ENCODE measurements at places on chromosomes 4 and X.
A peak's percentile ranks its signal among the peaks of the same experiment; 100 is the strongest.

- DNase-seq, result no peak
Measured at GRCh38 chrX:48030237-48030636, 23.4 kb downstream of the SPACA5 start.

DNA sequence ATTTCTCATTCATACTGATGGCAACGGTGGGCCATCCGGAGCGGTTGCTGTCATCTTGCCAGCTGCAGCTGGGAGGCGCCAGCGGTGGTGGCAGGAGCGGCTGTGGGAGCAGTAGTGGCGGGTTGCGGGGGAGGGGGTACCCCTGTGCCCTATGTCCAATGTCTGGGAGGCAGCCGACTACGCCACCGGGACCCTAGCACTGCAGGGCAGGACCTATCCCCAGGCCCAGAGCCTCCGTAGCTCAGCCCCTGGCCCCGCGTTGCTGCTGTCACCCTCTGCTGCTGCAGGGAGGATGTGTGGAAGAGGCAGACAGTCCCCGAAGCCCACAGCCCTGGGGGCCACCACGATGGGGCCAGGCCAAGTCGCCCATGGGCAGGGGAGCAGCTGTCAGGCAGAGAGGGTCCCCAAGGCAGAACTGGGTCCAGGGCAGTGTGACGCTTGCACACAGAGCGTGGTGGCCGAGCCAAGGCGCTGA is 10.0 kb upstream of the SPP1 start:
- DNase-seq, result no peak

DNA sequence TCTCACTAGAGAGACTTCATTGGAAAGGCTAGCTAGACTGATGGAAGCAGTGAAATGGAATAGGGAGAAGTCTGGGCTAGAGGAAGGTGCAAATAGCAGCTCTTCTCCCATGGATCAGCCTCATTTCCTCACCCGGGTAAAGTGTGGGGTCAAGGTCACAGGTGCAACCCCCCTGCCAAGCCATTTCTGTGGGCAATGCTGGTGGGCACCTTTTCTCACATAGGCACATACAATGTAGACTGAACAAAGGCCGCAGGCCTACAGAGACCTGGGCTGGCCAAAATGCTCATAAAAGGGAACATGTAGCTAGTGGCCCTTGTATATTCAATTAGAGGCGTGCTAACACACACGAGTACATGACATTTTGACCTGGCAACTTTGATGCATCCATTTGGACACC is 71.5 kb upstream of the EFNB1 start:
- DNase-seq, result no peak

- no peak for DNase-seq
Measured at GRCh38 chrX:10233696-10234095, 76.9 kb downstream of the CLCN4 start.

- no peak for DNase-seq
Measured at GRCh38 chr4:53592122-53592521, 836 bp upstream of the LNX1 start.

GRCh38 chr4:7161721-7162214 is 30.6 kb upstream of the SORCS2 start:
- no peak for DNase-seq

DNA sequence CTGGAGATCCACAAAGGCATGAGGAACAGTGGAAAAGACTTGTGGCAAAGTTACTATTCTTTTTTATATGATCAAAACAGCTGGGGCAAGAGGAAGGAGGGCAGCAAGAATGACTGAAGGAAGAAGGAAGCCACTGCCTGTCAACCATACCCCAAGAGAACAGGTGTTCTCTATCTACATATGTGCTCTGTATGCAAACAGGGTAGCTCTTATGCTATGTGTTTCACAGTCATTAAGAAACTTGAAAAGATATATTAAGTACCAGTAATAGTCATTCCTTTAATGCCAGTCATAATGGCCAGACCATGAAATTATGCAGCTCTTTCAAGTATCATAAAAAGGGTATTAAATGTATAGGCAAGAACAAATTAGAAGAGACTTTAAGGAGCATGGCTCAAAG is 363.9 kb downstream of the KLHL13 start:
- DNase-seq, result no peak

- DNase-seq, result no peak
Measured at GRCh38 chr4:2843941-2844584, 419 bp downstream of the ADD1 start.

DNA sequence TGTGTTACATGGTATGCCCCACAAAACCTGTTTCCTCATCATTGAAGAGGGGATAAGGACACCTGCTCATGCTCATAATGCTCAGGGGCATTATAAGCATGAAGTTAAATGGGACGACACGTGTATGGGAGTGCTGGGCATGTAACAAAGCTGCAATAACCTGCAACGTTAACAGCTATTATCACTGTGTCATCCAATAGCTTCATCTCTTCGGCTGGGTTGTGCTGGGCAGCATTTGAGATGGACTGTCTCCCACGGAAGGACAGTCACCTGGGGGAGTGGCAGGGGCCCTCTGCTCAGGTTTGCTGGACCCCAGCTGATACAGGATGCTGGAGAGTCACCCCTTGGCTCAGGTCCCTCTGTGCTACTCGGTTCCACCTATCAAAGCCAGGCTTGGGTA is 94.5 kb downstream of the NSUN7 start:
- no peak for DNase-seq

DNA sequence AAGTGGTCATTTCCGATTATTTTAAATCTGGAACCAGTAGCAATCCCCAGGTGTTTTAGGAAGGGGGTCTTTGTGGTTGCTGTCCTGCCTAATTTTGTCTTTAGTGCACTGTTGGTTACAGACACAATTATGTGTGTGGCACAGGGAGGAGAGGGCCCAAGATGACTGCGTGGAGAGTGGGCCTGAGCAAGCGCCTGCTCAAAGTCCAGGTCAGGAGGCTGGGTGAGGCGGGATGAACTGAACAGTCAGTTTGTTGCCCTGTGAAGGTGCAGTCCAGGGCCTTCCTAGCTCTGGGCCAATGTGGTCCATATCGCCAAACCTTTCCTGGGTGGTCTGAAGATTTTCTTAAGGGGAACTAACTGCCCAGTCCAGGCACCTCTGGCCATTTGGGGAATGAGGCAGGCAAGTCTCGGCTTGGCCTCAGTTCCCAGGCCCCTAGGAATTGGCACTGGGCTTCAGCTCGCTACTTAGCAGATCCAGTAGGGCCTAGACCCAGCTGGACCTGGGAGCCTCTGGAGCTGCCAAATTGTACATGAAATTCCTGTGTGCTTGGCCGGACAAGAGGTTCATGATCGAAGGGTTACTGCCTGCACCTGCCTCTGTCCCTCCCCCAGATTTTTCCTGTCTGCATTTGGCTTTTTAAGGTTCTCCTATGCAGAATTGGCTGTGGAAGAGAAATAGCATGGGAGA is 47.6 kb downstream of the ANAPC4 start:
- DNase-seq, result no peak

GRCh38 chrX:111831343-111831742 is 44.6 kb upstream of the TRPC5OS start:
- DNase-seq, result no peak

GRCh38 chrX:3044671-3045070 is 3.4 kb downstream of the ARSF start:
- DNase-seq, result no peak

- DNase-seq, result no peak
Measured at GRCh38 chr4:88724406-88724805, 26.8 kb upstream of the NAP1L5 start.

GRCh38 chrX:57647020-57647419 is 33.0 kb downstream of the NLRP2B start:
- DNase-seq, result peak; percentile 17

GRCh38 chr4:74944354-74944793 is 11.5 kb downstream of the PARM1 start:
- no peak for DNase-seq

DNA sequence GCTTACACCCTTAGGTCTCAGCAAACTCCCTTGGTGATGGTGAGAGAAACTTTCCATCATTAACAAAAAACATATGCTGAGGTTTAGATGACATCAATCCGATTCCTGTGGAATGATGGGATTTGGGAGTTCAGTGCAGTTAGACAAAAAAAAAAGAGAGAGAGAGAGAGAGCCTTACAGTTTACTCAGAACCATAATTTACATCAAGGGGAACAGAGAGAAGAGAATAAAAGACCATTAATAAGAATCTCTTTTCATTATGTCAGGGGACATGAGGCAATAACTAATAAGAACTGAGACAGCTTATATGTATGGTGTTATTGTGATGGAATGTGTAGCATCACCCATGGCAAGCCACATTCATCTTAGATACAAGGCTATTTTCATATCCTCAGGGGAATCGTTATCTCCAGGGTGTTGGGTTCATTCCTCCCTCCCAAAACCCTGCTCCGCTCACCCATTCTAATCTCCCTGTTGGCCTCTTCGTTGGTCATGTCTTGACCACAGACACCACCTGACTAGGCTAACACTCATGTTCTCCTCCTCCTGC is 175.7 kb upstream of the MXRA5 start:
- no peak for DNase-seq

- DNase-seq, result no peak
Measured at GRCh38 chr4:185312699-185313098, 83.0 kb downstream of the LRP2BP start.

- DNase-seq, result no peak
Measured at GRCh38 chr4:158282252-158282651, 72.0 kb downstream of the TMEM144 start.

GRCh38 chr4:99828477-99828876 is 11.8 kb downstream of the DAPP1 start:
- no peak for DNase-seq

DNA sequence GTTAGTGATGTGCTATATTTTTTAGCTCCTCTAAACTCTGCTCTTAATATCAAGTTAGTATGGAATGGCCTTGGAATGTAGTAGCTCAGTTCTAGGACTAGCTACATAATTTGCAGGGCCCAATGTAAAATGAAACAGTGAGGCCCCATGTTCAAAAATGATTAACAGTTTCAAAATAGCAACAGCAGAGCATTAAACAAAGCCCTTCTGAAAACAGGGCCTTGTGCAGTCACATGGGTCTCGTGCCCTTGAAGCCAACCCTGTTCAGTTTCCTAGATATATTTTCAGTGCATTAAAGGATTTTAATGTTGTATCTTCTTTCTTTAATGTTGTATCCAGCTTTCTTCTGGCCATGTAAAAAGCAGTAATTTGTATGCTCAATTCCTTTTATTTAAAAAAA is 82.1 kb downstream of the TASL start:
- no peak for DNase-seq

DNA sequence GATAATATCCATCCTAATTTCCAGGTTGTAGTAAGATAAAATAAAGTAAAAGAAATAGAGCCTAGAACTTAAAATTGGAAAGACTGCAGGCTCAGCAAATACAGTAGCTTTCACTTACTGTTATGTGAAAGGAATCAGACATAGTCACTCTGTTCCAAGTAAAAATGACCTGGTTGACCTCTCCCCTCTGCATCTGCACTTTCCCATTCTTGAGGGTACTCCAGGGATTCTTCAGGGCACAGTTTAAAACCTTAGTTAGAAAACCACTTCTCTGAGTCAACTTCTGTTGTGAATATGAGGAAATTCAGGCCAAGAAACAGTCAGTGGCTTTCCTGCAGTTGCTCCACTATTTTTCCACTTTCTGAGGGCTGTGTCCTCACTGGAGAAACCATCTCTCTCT is 42.9 kb downstream of the FRAS1 start:
- DNase-seq, result no peak

DNA sequence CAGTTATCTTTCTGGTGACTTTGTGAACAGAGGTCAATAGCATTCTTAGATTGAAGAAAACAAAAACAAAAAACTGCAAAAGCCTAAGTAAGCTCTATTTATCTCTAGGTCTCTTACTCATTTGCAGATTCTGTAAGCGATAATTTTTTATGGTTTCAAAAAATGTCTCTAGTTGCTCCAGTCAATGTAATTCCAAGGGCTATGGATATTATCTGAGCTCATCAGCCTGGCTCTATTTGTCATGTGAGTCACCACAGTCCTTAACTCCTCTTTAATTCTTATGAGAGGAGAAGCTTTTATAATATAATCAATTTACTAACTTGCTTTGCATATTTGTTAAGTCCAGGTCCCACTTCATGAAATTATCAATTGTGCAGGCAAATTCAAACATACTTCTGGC is 79.1 kb downstream of the NPFFR2 start:
- no peak for DNase-seq

All from iPS DF 19.7 (cell line).